NCI-H1417 (cell line): ENCODE measurements at places on chromosomes 2 and 18.

- no peak for DNase-seq
These were observed 446.3 kb downstream of the LPIN1 start for GRCh38 chr2:12192762-12193161.

- no peak for DNase-seq
These were observed at the start of gene CD207 for GRCh38 chr2:70835643-70836042. Gene CD207, minus strand, starts transcription at chr2:70835816. Its CDS starts 40 bp downstream, at chr2:70835776.

DNA sequence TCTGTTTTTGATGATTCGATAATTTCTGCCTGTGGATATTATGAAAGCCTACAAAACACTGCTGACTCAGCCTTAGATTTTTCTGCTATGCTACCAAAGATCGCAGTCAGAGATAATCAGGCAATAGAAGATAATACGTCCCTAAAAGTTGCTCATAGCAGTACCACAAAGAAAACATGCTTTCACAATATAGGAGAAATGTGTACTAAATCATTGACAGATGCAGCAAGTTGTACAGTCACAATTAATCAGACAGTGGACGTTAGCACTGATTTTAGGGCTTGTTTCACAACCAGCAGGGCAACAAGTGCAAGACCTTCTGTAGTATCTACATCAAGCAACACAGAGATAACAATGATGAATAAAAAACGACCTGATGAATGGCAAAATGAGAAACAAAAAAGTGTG, 19.5 kb downstream of the RBM44 start:
- no peak for DNase-seq

DNA sequence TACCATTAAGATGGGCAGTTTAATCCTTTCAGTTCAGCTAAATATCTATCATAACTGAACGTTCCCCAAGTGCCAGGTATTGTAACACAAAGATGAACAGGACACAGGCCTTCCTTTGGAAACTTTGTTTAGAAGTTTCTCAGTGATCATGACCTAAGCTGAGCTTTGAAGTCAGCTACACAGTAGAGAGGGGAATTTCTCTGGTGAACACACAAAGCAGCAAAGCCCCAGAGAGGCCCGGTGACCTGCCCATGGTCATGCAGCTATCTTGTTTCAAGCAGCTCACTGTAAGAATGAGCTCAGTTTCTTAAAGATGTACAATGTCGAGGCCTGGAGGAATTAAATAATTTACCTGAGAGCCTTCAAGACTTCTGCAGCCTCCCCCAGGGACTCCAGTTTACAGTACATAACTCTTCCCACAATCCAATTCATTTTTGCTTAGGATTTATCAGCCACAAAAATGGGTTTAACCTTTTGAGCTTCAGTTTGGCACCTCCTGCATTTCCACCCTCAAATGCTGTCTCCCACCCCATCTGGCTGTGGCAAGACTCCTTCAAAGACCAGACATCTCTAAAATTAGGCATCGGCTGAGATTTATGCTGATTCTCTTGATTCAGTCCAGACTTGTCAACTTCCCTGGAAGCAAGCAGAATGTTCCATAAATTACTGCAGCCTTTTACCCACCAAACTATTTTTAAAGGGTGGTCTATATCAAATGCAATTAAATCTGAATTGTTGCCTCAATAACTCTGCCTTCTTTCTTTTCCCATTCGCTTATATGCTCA, 325.6 kb downstream of the TXNL1 start:
- DNase-seq: no peak

DNA sequence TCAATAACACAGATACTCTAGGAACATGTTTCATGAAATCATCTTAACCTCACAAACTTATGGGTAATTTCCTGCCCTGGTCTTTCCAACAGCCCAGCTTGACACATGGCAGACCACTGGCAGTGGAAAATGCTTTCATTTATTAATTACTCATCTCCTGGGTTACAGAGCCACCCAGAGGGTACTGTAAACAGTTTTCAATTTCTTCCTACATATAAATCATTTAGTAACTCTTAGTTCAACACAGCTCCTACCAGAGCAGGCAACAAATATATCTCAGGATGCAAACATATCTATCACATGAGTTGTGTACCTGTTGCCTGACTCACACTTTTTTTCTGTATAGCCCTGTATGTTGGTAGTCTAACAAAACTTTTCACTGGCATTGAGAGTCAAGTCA, 99.2 kb upstream of the VRK2 start:
- peak; percentile 31 for DNase-seq

GRCh38 chr2:26300234-26300925, 45.6 kb upstream of the SELENOI start:
- DNase-seq: no peak
